ENCODE measurements at places on chromosomes 2 and 18.
A peak's percentile ranks its signal among the peaks of the same experiment; 100 is the strongest.

- DNase-seq = no peak
Measured at GRCh38 chr18:77433076-77433475, 183.4 kb downstream of the GALR1 start.

DNA sequence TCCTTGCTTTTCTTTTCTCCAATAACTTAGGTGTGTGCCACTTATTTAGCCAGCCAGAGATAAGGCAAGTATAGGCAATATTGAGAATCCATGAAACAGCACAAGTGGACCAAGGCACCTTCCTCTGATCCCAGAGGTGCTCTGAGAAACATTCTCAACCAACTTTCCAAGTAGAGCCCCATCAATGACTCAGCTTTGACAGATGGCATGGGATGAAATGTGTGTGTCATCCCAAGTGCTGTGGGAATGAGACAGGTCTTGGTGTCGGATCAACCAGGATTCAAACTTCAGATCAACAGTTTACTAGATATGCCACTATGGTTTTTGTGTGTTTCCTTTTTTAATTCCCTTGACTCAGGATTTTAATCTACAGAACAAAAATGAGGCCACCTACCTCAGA, 164.0 kb downstream of the GRB14 start:
- no peak for DNase-seq

GRCh38 chr2:170764880-170765261, 5.3 kb upstream of the ERICH2 start:
- DNase-seq = peak; percentile 12

- no peak for DNase-seq
Measured at GRCh38 chr2:239019183-239019581, 171.3 kb downstream of the TWIST2 start.

- DNase-seq = no peak
Measured at GRCh38 chr2:49004036-49004626, 150.2 kb downstream of the FSHR start.

- peak; percentile 84 for DNase-seq
Measured at GRCh38 chr2:10620481-10620880, 69.3 kb downstream of the NOL10 start.

DNA sequence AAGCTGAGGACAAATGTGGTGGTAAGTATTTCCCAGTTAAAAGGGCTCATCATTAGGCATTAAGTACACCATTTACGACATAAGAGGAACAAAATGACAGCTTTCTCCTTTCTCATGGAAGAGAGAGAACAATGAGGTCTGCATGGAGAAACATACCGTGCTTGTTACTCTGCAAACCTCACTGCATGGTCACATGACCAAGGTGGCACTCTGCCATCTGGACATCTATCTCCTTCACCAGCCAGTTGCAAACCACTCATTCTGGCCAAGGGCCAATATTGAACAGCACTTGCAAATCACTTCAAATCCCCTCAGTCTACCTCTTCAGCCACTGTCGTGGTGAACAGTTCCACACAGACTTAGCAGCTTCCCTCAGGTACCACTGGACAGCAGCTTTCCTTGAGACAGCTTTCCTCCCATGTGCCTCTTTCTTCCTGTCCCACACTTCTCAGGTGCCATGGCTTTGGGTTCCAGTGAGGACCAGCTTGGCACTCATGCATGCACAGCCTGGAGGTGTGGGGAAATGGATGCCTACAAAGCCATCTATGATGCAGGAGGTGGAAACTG, 29.5 kb upstream of the DPP4 start:
- peak; percentile 65 for DNase-seq

- no peak for DNase-seq
Measured at GRCh38 chr2:181738563-181738962, 58.2 kb upstream of the NEUROD1 start.

GRCh38 chr2:159897720-159898119, 99.7 kb upstream of the CD302 start:
- DNase-seq = no peak
